A673 (cell line): ENCODE measurements at places on chromosomes 2 and 18.
A peak's percentile ranks its signal among the peaks of the same experiment; 100 is the strongest.

DNA sequence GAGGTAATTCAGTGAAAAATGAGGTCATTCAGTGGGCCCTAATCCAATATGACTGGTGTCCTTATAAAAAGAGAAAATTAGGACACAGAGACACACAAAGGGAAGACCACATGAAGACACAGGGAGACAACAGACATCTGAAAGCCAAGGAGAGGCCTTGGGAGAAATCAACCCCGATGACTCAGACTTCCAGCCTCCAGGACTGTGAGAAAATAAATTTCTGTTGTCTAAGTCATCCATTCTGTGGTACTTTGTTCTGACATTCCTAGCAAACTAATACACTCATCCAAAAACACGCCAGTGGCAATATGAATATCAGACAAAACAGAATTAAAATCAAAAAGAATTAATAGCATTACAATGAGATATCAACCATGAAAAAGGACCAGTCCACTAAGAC is 303.7 kb downstream of the SS18 start:
- DNase-seq = no peak

DNA sequence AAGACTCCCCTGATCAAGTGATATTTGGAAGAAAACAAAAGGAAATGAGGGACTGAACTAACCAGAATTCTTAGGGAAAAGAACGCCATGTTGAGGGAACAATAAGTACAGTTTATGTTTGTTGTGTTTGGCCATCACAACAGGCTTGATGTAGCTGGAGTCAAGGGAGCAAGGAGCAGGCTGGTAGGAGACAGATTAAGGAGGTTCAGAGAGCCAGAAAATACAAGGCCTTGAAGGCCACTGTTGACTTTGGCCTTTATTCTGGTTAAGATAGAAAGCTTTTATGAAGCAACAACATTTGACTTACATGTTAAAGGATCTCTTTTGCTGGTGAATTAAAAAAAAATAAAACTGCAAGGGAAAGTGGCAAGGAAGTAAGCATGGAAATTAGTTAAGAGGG is 754.1 kb upstream of the SLC8A1 start:
- no peak for DNase-seq

GRCh38 chr2:224369028-224369632 is 32.8 kb downstream of the FAM124B start:
- peak; percentile 81 for DNase-seq

DNA sequence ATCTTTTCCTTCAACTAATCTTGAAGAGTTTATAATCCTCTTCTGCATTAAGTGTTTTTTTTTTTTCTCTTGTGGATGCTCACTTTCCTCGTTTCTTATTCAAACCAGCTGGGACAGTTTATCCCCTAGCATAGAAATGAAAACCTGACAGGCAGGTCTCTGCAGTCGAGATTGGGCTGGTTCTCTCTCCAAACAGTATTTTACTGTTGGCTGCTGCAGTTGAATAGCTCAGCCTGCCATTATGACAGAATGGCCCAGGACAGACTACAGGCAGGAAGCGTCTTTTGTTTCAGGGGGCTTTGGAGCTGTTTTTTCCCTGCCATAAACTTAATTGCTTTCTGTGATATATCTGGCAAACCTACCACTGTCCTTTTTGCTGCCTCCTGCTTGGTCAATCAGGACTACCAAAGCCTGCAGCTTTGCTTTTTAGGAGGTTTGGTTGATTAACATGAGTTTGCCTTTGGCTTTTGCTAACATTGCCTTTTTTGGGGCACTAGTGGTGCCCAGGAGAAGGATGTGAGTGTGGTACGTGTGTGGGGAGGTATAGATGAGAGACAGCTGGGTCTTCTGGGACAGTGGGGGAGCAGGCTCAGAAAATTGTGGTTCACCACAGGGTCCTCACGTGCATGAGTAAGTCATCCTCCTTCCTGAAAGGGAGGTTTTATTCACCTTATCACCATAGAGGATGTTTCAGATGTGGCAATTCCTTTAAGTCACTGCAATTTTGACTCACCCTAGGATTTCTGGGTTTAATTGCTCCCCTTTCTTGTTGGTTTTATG is 128.7 kb downstream of the LYPD6B start:
- DNase-seq = no peak

DNA sequence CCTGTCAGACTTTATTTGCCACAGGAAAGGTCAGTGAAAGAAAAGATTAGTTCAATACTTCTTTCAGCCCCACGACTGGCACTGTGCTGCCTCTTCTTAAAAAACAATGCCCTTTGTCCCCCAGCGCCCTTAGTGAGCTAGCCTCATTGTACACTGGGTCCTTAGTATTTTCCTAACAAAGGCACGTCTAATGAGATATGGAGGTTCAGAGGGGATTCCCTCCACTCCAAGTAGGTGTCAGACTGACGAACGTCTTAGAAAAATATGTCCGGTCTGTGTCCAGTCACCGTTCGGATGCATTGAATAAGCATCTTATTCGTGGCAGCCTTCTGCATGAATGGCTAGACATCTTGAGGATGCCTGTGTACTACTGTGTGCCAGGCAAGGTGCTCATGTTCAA is 1.1 kb downstream of the FECH start:
- no peak for DNase-seq

GRCh38 chr2:57885742-57886141 is 160.9 kb upstream of the VRK2 start:
- no peak for DNase-seq

GRCh38 chr2:221710744-221711143 is 138.6 kb upstream of the EPHA4 start:
- DNase-seq = no peak

GRCh38 chr2:33040541-33040940 is 93.8 kb downstream of the LTBP1 start:
- DNase-seq = no peak

DNA sequence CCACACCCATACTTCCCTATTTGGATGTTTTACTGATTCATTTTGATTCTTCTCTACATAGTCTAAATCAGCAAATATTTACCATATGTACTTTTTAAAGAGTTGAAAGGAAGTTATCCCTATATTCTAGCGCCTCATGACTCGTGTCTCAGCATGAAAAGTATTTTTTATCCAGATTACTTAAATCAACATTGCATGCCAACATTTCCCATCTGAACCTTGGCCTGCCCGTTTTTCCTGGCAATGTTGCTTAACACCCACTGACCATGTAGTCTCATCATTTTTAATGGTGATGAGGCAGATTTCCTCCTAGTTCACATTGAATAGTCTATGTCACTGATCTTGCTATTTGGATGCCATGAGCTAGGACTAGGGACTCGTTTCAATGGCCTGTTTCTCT is 13.2 kb upstream of the SCYGR5 start:
- DNase-seq = no peak

DNA sequence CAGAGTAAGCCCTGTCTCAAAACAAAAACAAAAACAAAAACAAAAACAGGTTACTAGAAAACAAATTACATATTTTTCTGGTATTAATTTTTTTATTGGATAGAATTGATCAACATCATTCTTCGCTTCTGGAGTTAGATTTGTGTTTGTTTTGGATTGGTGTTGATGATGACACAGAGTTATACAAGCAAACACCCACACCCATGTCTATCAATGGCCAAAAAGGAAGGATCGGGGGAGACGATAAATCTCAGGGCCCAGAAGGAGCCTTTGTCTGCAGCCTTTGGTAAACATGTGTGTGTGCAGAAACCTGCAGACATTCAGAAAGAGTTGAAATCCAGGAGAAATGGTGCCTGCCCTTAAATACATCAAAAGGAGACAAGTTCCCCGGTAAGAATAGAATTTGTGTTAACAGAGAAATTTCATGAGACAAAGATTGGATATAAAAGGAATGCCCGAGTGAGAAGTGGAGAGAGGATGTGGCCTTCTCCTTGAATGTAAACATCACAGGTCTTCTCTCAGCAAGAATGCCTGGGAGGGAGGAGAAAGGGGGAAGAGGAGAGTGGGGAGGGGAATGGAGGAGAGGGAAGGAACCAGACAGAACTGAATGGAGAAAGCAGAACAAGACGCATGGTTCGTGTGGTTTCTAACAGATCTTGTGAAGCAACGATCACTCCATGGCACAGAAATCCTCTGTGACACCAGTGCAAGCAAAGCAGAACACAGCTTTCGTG is 40.4 kb upstream of the TMEM178A start:
- no peak for DNase-seq

DNA sequence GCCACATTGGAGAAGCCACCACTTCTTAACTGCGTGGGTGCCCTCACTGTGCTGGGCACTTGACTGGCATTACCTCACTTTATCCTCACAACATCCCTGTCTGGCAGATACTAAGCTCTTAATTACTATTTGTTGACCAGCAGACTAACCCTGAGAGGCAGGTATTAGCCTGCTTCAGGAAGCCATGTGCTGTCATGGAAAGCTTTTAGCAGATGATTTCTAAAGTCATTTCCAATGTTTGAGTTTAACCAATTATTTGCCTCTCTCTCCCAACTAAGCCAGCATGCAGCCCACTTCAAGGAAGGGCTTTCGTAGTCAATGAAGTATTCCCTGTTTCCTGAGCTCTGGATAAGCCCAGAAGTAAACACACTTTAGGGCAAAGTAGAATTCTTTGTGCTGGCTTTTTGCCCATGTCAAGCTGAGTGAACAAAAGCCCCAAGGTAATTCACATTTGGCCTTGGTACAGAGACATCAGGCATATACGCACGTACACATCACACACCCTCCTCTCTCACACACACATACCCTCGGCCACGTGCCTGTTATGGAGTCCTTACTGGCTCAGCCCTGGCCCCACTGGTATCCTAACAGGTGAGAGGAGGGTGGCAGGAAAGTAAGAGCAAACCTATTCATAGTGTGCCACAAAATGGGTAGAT is 108.6 kb downstream of the C1D start:
- no peak for DNase-seq

DNA sequence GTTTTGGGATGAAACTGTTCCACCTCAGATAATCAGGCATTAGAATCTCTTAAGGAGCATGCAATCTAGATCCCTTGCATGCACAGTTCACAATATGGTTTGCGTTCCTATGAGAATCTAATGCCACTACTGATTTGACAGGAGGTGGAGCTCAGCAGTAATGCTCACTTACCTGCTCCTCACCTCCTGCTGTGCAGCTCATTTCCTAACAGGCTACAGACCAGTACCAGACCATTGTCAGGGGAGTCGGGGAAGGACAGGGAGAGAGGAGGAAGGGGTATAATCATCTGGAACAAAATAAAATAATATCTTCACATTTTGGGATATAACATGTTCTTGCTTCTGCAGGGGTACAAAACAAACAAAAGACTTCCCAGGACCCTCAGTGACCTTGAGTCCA is 532.0 kb upstream of the FSHR start:
- DNase-seq = no peak

DNA sequence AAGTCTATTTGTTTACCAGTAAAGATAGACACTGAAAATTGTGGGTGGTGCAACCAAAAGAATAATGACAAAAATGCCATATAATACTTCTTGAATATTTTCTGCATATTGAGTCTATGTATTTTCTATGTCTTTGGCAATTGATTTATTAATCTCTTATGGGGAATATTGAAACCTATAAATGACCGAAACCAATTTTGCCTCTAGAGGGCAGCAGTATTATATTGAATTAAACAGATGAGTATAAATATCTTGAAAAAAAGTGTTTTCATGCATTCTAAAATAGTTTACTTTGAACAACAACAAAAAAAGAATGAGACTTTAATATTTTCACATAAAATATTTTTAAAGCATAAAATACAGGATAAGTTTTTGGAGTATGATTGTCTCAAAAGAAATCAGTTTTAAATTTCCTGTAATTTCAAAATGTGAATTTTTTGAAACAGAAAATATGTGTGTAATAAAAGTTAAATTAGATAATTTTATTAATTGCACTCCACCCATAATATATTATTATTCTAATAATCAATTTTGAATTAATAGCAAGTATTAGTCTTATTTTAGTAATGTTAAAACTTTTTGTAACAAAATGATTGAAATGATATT is 49.9 kb upstream of the CALCRL start:
- peak; percentile 39 for DNase-seq

GRCh38 chr2:136301006-136301405 is 183.1 kb upstream of the CXCR4 start:
- DNase-seq = no peak

- no peak for DNase-seq
Measured at GRCh38 chr2:168793596-168793995, 8.8 kb upstream of the NOSTRIN start.

- no peak for DNase-seq
Measured at GRCh38 chr2:184004948-184005672, 593.2 kb upstream of the ZNF804A start.

GRCh38 chr2:237697586-237698357 is 70.4 kb downstream of the LRRFIP1 start:
- peak; percentile 73 for DNase-seq

DNA sequence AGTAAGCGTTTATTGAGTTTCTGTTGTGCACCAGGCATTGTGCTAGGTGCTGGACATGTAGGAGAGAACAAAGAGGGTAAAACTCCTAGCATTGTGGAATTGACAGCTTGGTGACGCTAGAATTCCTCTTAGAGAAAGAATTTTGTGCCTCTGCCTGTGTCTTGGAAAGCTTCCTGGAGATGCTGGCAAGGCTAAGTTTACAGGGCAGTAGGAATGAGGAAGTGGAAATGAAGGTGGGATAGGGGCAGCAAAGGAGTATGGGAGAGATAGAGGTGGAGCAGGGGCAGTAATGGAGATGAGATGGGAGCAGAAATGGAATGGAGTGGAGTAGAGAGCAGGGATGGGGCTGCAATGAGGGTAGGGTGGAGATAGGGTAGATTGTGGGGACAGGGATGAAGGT is 29.8 kb downstream of the GPR39 start:
- DNase-seq = no peak

DNA sequence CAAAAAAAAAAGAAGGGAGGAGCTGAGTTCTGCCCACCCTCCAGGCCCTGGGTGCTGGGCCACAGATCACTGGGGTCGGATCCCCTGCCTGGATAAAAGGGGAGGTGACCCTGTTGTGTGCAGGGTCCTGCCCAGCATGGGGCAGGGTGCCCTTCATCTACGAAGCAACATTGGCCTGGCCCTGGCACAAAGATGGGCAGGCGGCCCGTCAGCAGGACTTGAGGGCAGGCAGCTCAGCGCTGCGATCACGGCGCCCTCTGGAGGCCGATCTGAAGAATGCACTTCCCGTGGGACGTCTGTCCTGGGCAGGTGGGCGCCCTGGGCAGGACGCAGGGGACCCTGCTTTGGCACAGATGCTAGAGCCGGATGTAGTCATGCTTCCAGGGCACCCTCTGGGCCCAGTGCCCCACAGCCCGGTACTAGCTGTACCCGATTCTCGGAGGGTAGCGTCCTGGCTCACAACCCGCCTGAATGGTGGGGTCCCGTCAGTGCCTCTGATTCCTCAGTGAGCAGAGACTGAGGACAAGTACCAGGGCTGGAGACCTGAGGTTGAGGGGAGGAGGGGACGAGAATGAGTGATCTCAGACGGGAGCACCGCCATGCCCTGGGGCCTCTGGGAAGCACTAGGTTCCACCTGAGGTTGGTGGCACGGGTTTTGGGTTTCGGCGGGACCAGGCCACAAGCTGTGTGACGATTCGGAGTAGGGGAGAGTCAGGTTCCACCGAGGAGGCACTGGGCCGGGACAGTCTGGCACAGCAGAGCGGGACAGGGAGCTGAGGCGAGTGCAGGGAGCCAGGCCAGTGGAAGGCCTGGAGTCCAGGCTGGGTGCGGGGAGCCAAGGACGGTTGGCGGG is 18.0 kb downstream of the ARID5A start:
- peak; percentile 64 for DNase-seq

- no peak for DNase-seq
Measured at GRCh38 chr18:7661207-7661606, 94.1 kb downstream of the PTPRM start.
